Stimulated activated CD4-positive, alpha-beta T cell treated with anti-CD3 and anti-CD28 coated beads, TNF-alpha, amount 100 ng/mL, for 24 hours (primary cell): ENCODE measurements at places on chromosomes 11 and 22.

- no peak for DNase-seq
Observed at GRCh38 chr11:117427356-117427874, 99.8 kb downstream of the CEP164 start.

DNA sequence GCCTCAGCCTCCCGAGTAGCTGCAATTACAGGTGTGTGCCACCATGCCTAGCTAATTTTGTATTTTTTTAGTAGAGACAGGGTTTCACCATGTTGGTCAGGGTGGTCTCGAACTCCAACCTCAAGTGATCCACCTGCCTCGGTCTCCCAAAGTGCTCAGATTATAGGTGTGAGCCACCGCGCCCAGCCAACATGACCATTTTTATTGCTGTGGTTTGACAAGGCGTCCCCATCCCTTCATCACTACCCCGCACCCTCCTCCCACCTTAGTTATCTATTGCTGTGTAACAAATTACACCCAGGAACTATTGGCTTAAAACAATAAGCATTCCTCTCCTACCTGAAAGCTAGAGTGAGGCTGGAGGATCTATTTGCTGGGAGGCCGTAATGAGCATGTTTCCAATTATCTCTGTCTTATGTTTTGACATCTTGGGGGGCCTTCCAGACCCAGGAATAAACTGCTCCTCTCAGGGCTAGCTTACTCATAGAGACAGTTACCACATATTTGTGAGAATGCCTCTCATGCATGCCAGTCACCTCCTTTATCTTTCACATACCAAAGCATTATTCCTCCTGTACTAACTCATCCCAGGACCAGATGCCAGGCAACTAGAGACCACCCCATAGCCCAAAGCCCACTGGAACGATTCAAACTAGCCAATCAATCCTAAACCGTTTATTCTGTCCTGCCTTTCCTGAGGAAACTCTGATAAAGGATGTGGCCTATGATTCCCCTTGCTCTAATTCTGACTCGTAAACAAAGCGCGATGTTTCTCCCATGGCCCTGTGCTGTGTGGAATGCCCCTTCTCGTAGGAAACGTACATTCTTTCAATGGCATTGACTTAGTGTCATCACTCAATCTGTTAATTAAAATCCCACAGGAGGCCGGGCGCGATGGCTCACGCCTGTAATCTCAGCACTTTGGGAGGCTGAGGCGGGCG lies 19.4 kb downstream of the SNU13 start:
- DNase-seq, result no peak

DNA sequence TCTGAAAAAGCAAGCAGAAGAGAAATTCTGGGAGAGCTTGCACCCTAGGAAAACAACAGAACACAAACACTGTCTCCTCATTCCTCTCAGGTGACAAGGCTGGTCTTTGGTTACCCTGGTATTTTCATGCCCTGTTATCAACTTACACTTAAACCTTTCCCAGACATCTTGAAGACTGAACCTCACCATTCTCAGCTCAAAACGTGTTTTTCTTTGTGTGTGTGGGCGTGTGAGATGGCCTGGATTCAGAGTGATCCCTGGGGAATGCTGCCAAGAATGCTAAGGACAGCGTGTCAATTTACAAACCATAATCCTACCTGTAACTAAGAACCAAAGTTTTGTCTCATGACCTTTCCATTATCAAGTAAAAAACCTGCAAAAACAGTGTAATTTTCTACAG lies 33.3 kb downstream of the ELF5 start:
- DNase-seq, result no peak

- no peak for DNase-seq
Observed at GRCh38 chr11:1054143-1055108, 17.9 kb upstream of the MUC6 start.

- DNase-seq, result no peak
Observed at GRCh38 chr11:61555051-61555969, 25.6 kb downstream of the SYT7 start.

DNA sequence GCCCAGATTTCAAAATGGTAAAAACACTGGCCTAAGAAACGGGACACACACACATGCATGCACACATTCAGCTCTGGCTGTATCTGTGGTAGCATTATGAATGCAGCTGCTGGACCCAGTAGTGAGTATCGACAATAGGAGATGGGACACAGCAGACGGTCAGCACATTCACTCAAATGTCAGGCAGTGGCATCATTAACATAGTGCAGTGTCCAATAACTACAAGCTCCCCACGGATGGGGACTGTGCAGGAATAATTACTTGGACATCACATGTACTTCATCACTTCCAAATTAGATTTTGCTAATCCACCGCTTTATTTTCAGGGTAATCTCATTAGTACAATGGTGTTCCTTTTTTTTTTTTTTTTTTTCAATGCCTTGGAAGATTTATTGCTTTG lies 109.5 kb downstream of the FANCF start:
- no peak for DNase-seq

GRCh38 chr22:49756676-49757075 lies 71.0 kb downstream of the BRD1 start:
- no peak for DNase-seq

DNA sequence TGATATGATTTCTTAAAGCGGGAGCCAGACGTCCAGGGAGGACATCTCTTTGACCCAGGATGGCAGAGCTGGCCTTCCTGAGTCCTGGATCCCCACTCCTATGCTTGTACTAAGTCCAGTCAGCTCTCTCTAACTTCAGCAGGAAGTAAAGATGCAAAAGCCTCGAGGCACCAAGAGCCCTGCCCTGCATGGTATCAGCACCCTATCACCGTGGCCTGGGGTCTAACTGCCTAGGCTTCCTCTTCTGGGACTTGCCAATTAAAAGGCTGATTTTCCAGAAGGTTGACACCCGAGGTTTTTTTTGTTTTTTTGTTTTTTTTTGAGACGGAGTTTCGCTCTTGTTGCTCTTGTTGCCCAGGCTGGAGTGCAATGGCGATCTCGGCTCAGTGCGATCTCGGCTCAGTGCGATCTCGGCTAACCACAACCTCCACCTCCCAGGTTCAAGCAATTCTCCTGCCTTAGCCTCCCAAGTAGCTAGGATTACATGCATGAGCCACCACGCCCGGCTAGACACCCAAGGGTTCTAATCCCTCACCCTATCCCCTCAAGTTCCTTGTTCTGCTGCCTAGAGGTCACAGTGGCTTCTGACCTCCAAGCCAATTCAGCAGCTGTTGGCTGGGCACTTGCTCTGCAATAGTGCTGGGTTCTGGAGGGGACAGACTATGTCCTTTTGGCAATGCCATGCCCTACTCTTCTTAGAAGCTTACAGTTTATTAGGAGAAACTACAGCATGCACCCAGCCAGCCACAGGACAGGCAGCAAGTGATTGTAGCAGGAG lies 50.6 kb upstream of the FTH1 start:
- no peak for DNase-seq

DNA sequence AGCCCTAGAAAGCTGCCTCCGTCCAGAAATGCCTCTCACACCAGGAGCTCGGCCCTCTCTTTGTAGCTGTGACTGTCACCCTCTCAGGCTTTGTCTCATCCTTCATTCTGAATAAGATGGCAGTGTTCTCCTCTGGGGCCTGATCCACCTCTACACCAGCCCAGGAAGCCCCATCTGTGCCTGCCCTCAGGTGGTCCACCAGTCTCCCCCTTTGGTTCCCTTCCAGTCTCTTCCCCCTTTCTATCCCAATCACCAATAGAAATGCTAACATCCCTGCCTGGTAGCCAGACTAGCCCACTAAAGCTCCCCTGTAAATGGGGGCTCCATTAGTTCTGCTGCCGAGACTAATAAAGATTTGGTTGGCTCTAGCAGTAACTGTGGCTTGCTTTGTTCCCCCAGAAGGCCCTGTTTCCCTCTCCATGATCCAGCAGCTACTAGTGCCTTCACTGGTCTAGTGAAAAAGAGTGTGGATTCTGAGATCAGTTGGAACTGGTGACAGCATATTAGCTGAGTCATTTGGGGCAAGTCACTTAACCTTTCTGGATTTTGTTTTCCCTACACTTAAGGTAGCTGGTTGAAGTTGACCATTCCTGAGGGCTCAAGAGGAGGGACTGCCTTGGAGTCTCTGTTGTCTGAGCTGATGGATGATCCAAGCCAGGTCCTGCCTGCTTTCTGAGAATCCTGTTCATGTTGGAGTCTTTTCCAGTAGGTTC lies 16.2 kb downstream of the PLEKHB1 start:
- no peak for DNase-seq

GRCh38 chr11:83948200-83948599 lies 662.0 kb upstream of the CCDC90B start:
- no peak for DNase-seq

GRCh38 chr11:6576471-6577373 lies 26.7 kb downstream of the RRP8 start:
- no peak for DNase-seq

GRCh38 chr11:75560644-75561043 lies 1.4 kb upstream of the SERPINH1 start:
- no peak for DNase-seq

GRCh38 chr11:29161191-29161590 lies 855.6 kb downstream of the KCNA4 start:
- no peak for DNase-seq

DNA sequence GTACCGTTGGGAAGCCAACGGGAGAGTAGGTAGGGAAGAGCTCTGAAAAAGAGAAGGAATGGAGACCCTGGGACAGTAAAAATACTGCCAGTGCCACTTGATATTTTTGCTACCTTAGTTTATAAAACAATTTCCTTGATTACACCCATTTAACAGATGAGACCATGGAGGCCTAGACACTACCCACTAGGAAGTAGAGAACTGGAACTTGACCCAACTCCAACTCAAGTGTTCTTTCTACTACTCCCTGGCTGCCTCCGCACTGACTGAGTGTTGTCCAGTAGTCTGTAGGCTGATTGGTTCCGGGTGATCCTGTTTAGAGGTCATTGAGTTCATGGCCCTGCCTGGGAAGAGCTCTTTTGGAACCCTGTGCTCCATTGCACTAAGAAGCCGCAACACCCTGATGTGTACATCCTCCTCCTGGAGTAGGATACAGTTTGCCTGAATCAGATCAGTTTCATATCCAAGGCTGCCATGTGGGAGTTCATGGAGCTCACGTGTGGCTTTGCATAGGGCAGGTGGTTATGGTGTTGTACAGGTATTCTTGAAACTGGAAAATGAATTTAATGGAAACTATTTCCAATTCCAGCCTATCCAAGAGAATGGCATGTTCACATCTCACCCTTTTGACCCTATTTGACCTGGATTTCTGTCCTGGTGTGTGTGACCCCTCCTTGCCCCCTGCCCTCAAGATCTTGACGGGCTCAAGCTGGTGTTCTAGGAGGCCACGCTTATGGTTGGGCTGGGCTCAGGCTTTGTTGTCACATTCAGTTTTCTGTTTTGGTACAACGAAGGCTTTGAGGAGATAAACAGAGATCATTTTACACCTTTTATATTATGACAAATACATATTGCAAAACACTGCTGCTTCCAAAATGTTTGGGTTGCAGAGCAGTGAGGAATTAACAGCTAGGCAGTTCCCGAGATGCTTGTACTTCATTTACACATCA lies 102.2 kb upstream of the NNMT start:
- no peak for DNase-seq

GRCh38 chr11:125102510-125102909 lies 8.9 kb downstream of the TMEM218 start:
- no peak for DNase-seq

- DNase-seq, result no peak
Observed at GRCh38 chr11:24567380-24567779, 70.5 kb downstream of the LUZP2 start.

DNA sequence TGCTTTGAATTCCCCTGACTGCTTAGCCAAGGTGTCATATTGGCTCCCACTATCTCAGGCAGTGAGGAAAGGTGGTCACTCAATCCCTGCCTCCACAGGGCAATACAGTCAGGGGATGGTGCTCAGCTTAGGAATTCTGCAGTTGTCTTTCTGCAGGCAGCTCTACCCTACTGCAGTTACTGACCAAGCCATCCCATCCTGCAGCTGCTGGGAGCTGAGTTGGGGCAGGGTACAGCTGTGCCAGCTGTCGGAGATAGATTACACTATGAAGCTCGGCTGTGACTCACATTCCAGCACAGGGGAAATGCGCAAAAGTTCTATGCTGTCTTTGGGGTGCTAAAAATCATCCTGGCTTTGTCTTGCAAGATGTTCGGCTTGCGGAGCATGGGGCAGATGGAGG lies 4.4 kb upstream of the DAGLA start:
- no peak for DNase-seq

DNA sequence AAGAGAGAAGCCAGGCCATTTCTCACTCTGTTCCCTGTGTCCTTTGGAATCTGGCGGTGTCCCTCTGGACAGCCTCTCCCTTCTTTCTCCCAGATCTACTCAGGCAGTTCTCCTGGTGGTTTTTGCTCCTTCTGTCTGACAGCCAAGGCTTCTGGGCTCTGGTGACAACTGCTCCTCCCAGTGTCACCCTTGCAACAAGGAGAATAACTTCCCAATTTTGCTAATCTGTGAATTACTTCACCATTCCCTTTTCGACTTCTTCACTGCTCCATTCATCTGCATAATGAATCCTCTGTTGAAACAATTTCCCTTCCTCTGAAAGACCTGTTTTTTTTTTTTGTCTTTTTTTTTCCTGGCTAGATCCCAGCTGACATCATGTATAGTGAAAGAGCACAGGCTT lies 56.3 kb upstream of the PDE3B start:
- no peak for DNase-seq

DNA sequence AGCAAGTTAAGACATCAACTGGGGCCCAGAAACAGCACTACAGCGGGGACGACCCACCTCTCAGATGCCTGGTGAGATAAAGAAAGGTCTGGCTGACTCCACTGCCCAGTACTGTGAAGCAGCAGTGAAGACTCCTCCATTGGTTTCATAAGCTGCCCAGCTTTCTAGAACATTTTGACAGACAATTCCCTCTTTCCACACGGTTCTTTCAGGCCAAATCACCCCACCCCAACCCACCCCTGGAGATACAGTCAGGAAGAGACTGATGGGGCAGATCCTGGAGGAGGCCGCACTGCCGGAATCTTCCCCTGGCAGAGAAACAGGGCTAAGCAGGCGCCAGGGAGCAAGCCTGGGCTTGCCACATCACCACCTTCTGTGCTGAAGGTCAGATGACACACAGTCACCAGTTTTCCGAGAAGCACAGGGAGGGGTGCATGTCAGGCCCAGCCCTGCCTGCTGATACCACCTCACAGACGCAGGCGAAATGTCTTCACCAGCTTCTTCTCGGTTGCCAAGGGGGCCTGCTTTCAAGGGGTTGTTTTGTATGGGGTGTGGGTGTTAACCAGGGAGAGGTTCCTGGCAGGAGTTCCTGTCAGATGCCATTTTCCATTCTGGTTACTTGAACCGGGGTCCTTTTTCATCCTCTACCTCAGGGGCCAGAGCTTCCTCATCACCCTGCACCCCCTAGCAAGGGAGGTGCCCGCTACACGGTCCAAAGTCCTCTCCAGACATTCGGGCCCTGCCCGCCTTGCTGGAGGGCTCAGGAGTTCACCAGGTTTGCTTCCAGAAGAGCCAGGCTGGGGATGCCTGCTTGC lies 1.4 kb upstream of the NEAT1 start:
- peak; percentile 87 for DNase-seq
